ENCODE measurements at places on chromosomes 3 and 15.

- no peak for DNase-seq
These were observed 37.5 kb downstream of the ZXDC start for GRCh38 chr3:126438186-126438585.

DNA sequence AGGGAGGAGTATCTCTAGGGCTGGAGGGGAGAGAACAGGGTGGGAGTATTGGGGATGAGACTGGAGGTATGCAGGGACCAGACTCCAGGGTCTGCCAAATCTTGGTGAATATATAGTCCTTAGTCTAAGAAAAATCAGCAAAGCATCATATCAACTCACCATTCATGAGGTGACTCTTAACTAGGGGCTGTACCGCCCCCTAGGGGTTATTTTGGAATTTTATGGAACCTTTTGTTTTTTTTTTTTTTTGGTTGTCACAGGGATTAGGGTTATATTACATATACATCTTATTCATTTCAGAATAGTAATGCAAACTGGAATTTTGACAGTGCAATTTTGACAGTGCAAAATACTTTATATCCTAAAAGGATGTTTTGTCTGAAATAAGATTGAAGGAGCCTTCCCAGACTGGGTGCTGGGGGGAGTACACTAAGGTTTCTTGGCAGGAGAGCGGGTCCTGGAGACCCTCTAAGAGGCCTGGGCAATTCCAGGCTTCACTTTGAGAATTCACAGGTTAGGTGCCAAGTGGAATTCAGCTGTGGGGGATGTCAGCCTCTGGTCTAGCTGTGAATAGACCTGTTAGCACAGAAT is 7.5 kb downstream of the CMTM7 start:
- no peak for DNase-seq

DNA sequence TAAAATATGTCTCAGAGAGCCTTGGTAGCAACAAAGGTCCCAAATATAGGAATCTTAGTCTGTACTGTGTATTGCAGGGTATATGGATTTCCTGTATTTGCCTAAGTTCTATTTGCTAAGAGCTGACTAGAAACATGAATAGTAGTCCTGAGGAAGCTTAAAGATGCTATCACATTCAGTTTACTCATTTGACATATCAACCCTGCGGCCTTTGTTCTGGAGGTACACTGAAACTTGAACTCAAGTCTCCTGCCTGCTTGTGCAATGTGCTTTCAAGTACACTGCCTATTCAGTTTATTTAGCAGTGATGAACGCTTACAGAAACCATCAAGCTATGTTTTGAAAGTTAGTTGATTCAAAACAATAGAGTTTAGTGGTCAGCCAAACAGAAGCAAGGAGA is 21.1 kb downstream of the IL1RAP start:
- DNase-seq = no peak

- no peak for DNase-seq
These were observed 1.7 kb downstream of the ZMAT3 start for GRCh38 chr3:179069762-179070390.

- no peak for DNase-seq
These were observed 34.4 kb downstream of the GLCE start for GRCh38 chr15:69194854-69195253.

DNA sequence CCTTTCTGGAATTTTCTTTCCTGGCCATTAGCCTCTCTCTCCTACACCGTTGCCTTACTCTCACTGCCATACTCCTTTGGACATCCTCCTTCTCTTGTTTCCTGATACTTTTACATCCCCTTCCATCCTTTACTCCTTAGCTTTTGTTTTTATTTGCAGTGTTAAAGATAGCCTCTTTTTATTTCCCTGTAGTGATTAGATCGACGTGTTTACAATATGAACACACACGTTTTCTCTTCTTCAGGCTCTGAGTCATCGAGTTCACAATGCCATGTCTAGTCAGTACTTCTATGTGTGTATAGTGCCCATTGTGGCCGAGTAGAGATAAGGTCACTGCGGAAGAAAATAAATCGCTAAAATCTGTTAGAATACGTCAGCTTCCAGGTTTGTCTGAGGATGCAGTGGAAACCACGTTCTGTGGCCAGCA is 208.5 kb downstream of the LPP start:
- no peak for DNase-seq

DNA sequence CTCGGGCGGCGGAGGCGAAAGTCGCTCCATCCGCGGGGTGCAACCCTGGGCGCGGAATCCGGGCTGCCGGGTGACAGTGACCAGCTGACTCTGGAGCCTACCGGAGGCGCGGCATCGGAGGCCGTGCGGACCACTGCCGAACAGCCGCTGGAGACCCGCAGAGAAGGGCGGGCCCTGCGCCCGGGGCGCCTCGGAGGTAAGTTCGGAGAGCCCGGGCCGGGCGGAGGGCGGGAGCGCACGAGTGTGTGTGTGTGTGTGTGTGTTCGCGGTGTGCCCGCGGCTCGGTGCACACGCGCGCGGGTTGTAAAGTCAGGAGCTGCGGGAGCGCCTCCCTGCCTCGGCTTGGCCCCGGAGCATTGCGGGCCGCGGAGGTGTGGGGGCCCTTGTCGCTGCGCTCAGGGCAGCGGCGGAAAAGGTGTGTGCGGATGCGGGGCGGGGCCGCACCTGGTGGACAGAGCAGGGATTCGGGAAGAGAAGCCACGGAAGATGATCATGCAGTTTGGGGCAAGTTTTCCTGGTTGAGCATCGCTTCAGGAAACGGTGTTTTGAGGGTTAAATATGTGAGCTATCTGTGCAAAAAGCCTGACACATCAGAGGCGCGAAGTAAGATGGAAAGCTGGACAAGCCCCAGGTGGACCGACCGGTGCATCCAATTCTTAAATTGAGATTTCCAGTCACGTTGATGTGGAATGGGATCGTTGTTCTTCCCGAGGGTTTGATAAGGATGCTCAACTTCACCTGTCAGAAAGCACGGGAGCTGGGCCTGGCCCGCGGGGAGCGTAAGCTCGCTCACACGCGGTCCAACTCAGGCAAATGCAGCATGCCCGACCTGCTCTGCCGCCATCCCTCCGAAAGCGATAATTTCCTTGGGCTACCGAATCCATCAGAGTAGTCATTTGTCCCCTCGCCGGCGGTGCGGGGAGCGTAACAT is 474 bp downstream of the MINAR1 start:
- DNase-seq = no peak

DNA sequence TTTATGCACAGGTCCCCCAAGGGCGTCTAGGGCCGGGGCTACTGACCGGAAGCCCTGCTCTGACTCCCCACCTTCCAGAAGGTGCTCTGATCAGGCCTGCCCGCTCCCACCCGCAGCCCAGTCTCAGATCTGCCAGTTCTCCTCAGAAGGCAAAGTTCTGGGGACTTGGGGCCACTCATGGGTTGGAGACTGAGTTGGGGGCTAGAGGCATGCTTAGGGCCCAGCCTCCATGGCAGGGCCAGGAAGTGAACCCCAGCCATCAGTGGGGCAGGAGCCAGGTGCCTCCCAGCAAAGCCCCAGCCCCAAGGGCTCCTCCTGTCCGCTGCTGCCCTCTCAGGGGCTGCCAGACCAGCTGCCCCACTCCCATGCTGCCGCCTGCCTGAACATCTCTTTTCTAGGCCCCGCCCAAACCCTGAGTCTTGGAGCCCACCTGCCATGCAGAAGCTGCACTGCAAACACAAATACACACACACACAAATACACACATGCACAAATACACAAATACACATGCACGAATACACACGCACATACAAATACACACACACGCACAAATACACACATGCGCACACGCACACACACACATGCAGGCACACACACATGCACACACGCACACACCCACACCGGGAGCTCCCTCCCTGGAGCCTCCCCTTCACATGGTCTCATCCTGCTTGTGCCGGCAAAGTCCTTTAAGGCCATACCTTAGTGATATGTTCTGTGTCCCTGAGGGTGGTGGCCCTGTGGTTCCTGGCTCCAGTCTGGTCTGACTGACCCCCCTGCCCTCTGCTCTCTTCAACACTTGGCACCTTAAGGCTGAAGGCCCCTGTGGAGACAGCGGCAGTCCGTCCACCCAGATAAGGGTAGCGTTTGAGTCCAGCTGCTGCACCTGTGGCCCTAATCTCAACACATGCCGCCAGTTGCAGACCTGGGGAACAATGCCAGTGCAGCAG is 59.2 kb upstream of the KLF13 start:
- no peak for DNase-seq

DNA sequence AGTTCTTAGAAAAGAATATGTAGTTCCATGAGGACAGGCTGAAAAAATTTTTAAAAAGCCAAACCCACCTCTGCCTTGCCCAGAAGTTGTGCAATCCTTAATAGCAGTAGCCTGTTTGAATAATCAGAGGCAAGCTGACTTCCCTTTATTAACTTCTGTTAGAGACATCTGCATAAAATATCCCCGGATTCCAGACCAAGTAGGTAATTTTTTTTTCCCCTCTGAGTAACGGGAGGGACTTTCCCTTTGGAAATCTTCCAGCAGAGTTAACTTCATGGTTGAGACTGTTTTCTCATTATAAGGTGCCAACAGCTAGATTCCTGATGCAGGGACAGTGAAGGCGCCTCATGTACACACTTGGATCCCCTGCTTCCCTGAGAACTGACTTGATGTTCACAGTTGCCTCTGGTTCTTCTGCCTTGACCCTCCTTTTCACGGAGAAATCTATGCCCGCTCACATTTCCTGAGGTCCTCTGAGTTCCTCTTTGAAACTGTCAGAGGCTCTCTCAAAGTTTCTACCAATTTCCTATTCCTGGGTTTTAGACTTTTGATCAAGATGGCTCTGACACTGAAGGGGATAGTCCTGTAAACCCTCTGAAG is 227.6 kb upstream of the BHLHE40 start:
- no peak for DNase-seq

DNA sequence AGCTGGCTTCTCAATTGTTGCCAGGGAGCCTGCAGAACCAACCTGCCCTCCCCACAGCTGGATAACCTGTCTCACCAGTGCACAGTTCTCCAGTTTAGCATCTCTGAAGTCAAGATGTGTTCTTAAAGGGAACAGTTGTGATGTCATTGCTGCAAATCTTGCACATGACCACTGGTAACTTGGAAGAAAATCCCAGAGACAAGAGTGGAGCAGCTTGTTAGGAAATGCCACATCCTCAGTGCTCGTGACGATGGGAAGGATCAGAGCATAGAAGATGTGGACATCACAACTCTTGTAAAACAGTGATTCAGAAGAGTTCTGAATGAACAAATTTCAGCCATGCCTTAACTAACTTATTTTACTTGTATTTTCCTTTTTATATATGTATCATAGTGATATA is 36.1 kb upstream of the LIMD1 start:
- no peak for DNase-seq

- DNase-seq = no peak
These were observed 43.6 kb upstream of the ATP2B2 start for GRCh38 chr3:10548992-10549391.

DNA sequence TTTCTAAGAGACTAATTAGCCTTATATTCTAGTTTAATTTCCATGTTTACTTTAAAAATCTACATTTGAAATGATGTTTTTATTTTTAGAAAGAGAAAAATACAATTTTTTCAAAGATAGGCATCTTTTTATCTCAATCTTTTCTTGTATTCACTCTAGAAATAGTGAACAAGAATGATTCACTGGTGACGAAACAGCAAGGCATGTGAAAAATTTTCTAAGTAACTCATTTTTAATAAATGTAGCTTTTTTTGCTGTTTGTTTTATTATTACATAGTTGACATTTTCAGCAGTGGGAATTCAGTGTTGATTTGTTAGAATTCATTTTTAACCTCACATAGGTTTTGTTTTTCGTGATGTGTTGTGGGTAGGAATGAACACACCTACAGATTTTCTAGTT is 1226.4 kb downstream of the NSUN3 start:
- no peak for DNase-seq

- DNase-seq = no peak
These were observed 17.3 kb downstream of the FGD5 start for GRCh38 chr3:14836049-14836468.

DNA sequence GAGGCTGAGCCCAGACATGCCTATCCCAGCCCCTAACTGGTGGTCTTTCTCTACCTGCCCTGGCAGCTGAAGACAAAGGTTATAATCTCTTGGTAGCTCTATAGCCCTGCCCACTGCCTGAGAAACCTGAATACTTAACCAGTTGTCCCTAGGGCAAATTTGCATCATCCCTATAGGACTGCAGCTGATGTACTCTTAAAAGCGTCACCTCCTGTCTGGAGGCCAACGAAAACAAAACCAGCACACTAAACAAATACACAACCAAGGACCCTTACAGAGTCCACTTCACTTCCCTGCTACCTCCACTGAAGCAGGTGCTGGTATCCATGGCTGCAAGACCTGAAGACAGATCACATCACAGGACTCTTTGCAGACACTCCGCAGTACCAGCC is 98.0 kb downstream of the KCNAB1 start:
- DNase-seq = no peak

- no peak for DNase-seq
These were observed 768.5 kb upstream of the CFAP20DC start for GRCh38 chr3:59818033-59818918.
